Neural progenitor cell (in vitro differentiated cells): ENCODE measurements at places on chromosomes 6 and 20. TPM values are rescaled to one million over a fixed set of nuclear protein-coding genes. Genes with fewer than 3 reads are reported as not detected.
A peak's percentile ranks its signal among the peaks of the same experiment; 100 is the strongest.

GRCh38 chr20:39576771-39577170 is 614.6 kb downstream of the DHX35 start:
- DNase-seq, result no peak

Gene ISM1
- 0.06 TPM in 1 of 2 replicates, not detected in the other for total RNA-seq

DNA sequence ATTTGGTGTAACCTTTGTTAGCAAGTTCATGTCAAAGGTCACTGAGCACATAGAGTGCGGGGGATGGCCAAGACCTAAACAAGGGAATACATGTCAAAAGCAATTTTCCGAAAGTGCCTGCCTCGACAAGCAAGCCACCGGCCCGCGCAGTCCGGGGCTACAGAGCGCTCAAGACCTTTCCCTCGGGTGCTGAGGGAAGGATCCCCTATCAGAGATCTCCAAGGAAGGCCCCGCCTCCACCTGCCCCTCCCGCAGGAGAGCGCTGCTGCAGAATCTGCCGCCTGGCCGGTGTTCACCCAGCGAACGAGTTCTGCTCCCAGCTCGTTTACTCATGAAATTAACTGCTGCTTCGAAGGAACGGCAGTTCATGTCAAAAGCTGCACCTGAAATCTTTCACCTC is 252.7 kb downstream of the BMP7 start:
- peak; percentile 83 for DNase-seq

GRCh38 chr6:168285456-168285855 is 34.1 kb downstream of the DACT2 start:
- DNase-seq, result no peak

GRCh38 chr6:14638906-14639761 is 521.6 kb downstream of the CD83 start:
- DNase-seq, result peak; percentile 87

- no peak for DNase-seq
Observed at GRCh38 chr6:166262743-166263515, 45.3 kb downstream of the PRR18 start.

Gene EGFL8
- 3.8 and 16.1 TPM in 2 replicates for total RNA-seq

Gene SLC13A3
- 4.5 and 7.4 TPM in 2 replicates for total RNA-seq

- no peak for DNase-seq
Observed at GRCh38 chr6:139763468-139764210, 389.2 kb upstream of the CITED2 start.

GRCh38 chr6:170067923-170068360 is 222.9 kb downstream of the DLL1 start:
- no peak for DNase-seq

- no peak for DNase-seq
Observed at GRCh38 chr6:36739947-36740817, 42.6 kb downstream of the RAB44 start.

DNA sequence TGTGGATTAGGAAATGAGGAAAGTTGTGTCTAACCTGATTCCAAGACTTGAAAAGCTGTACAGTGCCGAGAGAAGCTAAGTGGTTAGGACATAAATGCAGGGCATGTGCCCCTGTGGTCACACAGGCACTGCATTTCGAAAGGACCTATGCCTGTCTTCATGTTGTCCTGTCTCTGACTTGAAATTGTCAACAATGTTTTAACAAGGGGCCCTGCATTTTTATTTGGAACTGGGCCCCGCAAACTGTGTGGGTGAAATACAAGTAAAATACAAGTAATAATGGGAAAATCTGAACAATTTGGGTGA is 38.8 kb downstream of the MRS2 start:
- DNase-seq, result no peak
